ENCODE measurements at places on chromosomes 7 and 10.

DNA sequence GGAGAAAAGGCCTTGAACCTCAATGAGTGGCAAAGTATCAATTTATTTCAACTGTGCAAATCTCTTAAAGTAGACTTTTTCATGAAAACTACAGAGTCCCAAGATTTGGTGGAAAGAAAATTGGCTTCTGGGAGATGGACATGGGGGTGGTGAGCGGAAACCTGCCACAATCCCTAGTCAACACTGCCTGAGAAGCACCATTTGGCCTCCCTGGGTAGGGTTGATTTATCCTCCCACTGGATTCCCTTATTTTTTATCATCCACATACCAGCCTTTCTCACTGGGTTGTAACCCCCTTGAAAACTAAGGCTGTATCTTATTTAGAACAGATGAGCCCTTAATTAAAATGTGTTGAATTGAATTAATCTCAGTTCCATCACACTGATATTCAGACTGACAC is 101.7 kb upstream of the PTN start:
- no peak for DNase-seq

DNA sequence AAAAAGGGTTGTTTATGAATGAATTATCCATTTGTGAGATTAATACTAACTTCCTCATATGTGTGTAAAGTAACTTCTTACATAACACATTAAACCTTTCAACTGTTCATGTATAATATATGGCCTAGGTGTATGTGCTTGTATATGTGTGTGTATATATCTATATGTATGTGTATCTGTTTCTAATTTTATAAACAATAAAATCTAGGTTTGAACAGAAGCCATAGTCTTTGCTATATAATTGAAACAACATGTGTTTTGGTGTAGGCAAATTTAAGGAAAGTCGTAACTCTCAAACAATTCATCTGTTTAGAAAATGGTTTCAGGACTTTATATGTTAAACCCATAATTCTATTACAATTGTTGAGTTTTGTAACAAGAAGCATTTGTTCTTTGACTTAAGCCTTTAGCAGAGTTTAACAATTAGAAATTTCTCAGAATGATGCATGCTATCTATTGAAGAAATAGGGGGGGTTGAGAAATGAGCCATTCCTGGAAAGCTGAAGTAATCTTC is 103.3 kb downstream of the BBS9 start:
- no peak for DNase-seq

GRCh38 chr10:34967335-34967880 is 122.7 kb downstream of the CUL2 start:
- DNase-seq: no peak

GRCh38 chr7:155540553-155540952 is 5.8 kb downstream of the CNPY1 start:
- DNase-seq: no peak

DNA sequence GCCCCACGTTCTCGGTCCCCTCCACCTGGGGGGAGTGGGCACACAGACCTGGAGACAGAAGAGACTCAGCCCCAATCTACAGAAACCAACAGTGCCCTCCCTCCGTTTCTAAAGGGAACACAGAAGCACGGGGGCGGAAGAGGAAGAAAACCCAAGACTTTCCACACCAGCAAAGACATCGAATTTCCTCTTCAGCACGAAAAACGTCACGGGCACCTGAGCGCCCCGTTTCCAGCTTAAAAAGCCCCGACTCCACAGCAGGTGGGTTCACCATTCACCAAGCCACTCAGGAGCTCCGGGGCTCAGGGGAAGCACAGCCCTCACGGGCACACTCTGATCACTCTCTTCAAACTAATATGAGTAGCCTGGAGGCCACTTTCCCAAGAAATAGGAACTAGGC is 19.6 kb downstream of the NUDT1 start:
- DNase-seq: no peak

- no peak for DNase-seq
Observed at GRCh38 chr10:91521439-91521838, 111.3 kb downstream of the HECTD2 start.
